ENCODE measurements at places on chromosomes 12 and 14.

DNA sequence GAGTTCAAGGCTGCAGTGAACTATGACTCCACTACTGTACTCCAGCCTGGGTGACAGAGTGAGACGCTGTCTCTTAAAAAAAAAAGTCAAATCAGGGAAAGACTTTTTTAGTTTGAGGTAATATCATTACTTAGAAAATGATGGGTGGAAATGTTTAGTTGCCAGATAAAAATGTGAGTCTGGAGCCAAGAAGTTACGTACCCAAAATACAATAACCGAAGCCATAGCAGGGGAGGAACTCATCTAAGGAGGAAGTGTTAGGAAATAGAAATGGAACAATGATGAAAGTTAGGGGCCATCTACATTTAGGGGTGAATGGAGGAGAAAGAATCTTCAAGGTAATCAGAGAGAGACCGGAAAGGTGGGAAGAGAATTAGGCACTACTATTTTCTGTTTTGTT is 98.8 kb downstream of the DACT1 start:
- no peak for DNase-seq

- no peak for DNase-seq
Measured at GRCh38 chr14:21084396-21084795, 14.1 kb downstream of the ZNF219 start.

DNA sequence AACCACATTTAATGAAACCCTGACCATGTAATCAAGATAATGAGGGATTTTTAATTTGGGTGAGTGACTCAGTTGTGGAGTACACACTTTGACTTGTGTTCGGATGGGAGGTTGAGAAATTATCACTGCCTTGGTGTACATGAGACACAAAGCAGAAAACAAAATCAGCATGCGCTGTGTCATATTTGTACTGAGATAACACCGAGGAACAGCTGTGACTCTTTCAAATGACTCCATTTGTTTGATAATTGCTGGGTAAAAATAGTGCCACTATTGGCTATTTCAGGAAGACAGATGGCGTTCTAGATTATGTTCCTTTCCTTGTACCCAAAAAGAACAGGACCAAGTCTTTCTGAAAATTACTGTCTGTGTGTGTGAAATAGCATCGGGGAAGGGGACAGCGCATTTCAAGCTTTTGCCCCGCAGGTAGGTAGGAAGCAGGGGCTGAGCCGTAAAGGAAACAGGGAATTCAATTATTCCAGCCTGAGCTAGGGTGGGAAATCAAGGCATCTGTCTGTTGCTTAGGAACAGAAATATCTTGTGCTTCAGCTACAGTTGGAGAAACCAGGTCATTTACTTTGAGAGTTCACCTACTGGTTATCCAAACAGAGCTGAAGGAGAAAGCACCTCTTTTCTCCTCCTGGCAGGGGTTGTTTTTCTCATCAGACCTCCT is 114.3 kb downstream of the SNAPC1 start:
- DNase-seq = no peak

GRCh38 chr12:104353012-104353981 is 49.8 kb downstream of the EID3 start:
- DNase-seq = no peak

GRCh38 chr14:80206351-80207080 is 4.8 kb downstream of the DIO2 start:
- no peak for DNase-seq

DNA sequence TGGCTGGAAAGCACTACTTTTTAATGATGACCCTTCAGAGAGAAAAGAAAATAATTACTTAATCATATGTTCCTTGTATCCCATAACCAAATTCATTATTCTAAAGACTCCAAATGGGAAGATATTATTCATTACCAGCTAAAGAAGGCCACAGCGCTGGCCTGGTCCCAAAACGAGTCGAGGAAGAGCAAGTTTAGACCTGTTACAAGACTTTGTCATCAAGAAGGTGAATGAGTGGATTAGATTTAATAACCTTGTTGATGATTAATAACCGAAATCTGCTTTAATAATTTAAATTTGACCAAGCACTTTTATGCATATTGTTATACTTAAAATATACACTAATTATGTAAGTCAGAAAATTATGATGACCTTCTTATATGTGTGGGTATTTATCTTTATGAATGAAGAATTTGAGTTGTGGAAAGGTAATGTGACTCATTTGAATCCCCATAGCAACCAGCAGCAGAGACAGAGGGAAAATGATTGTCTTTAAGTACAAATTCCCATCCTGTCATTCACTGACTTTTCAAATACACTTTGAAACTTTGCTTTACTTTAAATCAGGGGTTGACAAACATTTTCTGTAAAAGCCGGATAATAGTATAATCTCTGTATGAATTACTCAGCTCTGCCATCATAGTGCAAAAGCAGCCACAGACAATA is 200.3 kb upstream of the NPAS3 start:
- DNase-seq = no peak

DNA sequence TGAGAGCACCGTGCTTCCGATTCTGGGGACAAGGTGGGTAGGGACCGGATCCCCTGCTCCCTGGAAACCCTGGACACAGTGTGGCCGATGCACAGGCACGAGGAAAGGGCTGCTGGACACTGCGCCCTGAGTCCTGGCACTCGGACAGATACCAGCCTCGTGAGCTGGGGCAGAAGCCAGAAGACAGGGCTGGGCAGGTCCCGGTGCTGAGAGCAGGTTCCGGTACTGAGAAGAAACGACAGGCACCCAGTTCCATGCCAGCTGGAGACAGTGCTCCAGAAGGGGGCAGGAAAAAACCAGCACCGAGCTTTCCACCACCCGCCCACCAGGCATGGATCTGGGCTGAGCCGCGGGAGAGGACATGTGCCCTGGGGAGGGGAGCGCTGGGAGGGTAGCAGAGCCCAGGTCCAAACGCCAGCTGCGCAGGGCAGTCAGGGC is 6.5 kb downstream of the XRCC3 start:
- DNase-seq = no peak

DNA sequence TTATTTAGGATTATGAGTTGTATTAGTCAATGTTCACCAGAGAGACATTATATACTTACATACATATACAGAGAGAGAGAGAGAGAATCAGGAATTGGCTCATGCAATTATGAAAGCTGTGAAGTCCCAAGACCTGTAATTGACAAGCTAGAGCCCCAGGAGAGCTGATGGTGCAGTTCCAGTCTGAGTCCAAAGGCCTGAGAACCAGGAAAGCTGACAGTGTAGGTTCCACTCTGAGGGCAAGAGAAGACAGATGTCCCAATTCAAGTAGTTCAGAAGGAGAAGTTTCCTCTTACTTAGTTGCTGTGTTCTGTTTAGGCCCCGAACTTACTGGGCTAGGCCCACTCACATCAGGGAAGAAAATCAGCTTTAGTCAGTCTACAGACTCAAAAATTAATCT is 76.4 kb upstream of the FICD start:
- no peak for DNase-seq

GRCh38 chr12:19654650-19655376 is 215.5 kb downstream of the AEBP2 start:
- no peak for DNase-seq

GRCh38 chr14:102964152-102964730 is 41.8 kb downstream of the AMN start:
- no peak for DNase-seq

DNA sequence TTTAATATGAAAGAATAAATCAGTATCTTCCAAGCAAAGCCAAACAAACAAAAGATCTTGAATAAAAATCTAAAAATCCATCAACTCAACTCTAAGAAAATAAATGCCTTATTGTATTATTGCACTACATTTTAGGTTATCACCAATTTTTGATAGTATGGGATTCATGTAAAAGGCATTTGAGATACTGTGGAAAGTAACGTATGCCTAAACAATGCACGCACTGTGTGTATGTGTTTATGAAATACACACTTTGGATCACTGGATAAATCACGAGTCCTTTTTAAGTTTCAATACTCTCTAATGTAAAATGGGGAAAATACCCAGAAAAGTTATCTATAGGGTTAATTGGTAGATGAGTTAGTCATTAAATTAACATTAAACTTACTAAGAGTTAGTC is 17.7 kb downstream of the WBP11 start:
- DNase-seq = no peak

- no peak for DNase-seq
Measured at GRCh38 chr14:99575043-99576023, 28.7 kb downstream of the CCDC85C start.

GRCh38 chr12:52914576-52915121 is 9.8 kb upstream of the KRT8 start:
- no peak for DNase-seq

- DNase-seq = no peak
Measured at GRCh38 chr14:21215879-21216251, 53.4 kb downstream of the HNRNPC start.

GRCh38 chr12:124487066-124487833 is 80.2 kb downstream of the NCOR2 start:
- DNase-seq = no peak

- no peak for DNase-seq
Measured at GRCh38 chr12:56297400-56297799, 2.7 kb downstream of the CS start.

DNA sequence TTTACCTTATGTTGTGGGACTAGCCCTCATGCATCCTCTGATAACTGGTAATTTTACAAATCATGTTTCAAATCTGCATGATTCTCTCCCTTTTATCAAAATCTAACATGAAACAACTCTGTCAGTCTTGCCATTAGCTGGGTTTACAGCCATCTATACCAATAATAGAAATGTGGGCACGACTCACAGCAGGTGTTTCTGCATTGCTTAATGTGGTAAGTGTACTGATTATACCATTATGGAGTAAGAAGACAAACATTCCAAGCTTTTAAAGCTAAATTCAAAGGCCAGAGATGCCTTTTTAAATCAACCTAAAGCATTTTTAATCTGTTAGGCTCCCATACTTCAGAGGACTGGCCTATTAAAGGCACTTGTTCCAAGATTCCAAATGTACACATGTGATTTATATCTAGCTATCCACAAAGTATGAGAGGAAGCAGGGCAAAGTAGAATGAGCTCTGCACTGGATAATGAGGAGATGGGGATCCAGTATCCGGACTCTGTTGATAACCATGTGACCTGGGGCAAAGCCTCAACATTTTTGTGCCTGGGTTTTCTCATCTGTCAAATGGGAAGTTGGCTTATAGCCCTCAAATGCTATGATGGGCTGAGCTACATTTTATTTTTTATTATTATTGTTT is 52.3 kb upstream of the FUT8 start:
- DNase-seq = no peak

GRCh38 chr14:43789458-43789857 is 717.6 kb downstream of the FSCB start:
- DNase-seq = no peak

DNA sequence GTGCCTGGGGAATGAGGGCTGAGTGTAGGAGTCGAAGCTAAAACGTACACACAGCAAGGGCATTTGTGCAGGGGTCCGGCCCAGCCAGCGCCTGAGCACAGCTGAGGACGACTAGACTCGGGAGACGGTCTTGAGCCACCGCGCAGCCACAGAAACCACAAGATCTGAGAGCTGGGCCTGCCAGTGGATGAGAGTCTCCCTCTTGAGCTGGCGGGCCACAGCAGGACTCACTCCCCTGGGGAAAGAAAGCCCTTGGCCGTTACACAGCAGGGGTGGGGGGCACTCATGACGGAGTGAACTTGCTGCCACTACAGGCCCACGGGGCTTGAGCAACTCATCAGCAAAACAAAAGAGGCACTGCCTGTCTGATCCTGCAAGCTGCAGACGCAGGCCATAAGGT is 23.0 kb downstream of the STX2 start:
- no peak for DNase-seq

DNA sequence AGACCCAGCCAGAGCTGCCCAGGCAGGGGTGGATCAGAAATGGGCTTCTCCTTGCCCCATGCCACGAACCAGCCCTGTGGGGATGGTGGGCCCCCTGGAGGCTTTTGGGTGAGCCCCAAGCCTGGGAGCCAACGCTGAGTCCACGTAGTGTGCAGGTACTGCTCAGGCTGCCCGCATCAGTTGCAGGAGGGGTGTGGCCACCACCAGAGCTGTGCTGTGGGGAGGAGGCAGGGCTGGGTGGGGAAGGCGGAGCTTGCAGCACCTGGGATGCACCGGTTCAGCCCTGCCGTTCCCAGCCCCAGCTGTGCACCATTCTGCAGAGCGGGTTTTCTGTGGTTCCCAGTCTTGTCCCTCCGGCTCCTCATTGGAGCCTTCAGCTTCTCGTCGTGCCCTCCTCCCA is 36.3 kb downstream of the IL31 start:
- DNase-seq = no peak

DNA sequence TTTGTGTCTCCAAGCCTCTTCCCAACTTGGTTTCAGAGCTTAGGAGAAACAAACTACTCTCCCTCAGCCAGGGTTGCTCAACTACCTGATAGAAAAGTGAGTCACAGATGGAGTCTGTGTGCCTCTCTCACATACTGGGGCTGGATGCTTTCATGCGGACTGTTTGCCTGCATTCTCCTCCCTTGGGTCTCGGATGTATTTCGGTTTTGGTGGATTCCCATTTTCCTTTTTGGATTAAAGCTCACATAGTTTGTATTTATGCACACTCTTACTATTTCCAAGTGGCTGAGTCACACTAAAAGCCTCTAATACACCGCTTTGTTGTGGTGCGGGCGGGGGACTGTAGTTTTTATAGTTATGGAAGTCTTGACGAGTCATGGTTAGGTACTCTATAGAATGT is 505.4 kb downstream of the LRFN5 start:
- DNase-seq = no peak

GRCh38 chr14:44944107-44944506 is 17.6 kb downstream of the KLHL28 start:
- DNase-seq = no peak

GRCh38 chr12:43147878-43148277 is 404.1 kb downstream of the ADAMTS20 start:
- DNase-seq = no peak

- no peak for DNase-seq
Measured at GRCh38 chr12:46158501-46158900, 110.3 kb downstream of the SLC38A1 start.

DNA sequence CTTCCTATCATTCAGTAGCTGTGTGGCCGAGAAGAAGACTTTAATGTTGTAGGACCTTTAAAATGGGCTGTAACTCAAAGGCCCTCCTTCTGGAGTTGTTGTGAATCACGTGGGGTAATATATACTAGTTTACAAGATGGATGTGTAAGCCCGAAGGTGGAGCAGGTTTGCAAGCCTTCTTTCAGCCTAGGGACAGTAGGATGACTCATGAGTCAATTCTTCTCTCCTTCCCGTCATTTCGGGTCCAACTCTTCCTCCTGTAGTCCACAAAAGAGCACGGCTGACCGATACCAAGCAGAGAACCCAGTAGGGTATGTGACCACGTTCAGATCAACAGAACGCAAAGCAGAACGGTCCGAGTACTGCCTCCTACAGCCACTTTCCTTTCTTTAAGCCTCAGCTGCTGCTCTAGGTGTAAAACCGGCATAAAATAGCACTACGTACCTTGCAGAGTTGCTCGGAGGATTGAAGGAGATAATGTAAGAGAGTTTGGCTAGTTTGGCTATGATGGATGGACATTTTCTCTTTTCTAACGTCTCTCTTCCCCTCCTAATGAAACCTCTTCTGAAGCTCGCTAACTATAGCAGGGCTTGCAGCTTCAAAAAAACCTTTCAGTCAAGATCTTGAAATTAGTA is 1.3 kb upstream of the RASSF3 start:
- DNase-seq = no peak

All from stimulated activated CD4-positive, alpha-beta T cell treated with anti-CD3 and anti-CD28 coated beads, Interleukin-12 subunit alpha, Interleukin-12 subunit beta, amount 100 ng/mL, for 48 hours (primary cell).